Tibial nerve (tissue), 4 donors: ENCODE measurements at places on chromosomes 11 and 22.

- peak; percentile 86 for DNase-seq
Measured at GRCh38 chr11:57322256-57323166, 2.2 kb downstream of the TNKS1BP1 start.

DNA sequence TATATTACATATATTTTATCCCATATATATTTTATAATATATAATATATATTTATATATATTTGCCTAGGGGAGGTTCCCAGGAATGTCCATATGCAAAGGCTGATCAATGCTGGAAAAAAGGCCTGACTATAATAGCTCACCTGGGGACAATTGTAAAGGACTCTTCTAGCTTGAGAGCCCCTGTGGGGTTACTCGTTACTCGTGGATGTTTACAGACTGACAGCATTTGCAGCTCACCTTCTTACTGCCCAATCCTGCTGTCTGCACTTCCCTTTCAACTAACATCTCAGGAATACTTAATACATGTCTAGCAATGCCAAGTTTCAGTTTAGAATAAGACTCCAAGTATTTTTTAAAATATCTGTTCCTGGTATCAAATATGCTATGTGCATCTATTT is 1365.4 kb upstream of the RAG2 start:
- no peak for DNase-seq

- DNase-seq = no peak
Measured at GRCh38 chr22:39171623-39172264, 19.3 kb upstream of the CBX7 start.

DNA sequence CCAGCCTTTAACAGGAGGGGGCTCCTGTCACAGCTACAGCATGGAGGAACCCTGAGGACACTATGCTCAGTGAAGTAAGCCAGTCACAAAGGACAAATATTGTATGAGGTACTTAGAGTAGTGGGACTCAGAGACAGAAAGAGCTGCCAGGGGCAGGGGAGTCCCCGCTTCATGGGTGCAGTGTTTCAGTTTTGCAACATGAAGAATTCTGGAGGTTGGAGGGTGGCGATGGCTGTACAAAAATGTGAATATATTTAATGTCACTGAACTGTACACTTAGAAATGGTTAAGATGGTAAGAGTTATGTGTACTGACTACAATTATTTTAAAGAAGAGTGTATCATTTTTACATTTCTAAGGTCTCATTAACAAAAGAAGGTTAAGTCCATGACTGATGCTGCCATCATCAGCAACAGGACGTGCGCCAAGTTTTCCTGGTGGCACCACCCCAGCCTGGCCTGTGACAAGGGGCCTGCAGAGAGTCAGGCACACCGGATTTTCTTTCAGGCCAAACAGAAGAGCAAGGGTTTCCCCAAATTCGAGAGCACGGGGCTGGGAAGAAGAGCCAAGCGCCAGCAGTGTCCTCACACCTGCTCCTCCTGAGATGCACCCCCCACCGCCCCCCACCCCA is 22.1 kb downstream of the YPEL1 start:
- DNase-seq = no peak

DNA sequence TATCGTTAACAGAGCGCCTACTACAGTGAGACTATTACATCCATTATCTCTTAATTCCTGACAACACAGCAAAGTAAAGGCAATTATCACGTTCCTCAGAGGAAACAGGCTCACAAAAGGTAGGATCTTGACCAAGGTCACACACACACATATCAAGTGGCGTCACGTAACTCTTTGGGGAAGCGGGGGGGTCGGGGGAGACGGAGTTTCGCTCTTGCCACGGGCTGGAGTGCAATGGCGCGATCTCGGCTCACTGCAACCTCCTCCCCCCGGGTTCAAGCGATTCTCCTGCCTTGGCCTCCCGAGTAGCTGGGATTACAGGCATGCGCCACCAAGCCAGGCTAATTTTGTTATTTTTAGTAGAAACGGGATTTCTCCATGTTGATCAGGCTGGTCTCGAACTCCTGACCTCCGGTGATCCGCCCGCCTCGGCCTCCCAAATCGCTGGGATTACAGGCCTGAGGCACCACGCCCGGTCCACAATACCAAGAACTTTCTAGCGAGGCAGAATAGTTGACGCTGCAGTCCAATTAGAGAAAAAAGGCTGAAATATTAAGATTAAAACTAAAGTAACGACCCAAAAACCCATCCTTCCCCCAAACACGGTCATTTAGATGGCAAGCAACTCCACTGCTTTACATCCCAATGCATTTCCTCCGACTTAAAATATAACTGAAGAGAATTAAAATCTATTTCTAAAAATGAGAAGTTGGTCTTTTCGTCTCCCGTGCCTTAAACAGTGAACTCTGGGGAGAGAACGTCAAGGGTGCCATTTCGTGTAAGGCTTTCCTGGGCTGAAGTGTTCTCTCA is 1.2 kb downstream of the DDX17 start:
- no peak for DNase-seq

DNA sequence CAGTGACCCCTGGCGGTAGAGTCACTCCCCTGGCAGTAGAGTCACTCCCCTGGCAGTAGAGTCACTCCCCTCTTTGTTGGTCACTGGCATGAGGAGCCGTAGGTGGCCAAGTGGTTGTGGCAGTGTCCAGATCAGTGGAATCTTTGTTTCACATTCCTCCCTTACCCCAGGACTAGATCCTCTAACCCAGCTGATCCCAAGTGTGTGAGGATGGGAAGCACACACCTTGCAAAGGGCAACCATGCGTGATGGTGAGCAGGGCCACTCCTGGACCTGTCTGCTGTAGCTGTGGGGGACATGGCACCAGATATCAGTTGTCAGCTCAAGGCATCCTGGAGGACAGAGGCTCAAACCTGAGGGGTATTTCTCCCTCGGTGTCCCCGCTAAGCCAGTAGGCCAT is 37.8 kb downstream of the OSBP2 start:
- DNase-seq = no peak

GRCh38 chr22:21845558-21846453 is 21.6 kb downstream of the MAPK1 start:
- DNase-seq = no peak

GRCh38 chr22:34330432-34330831 is 410.2 kb upstream of the LARGE1 start:
- DNase-seq = no peak

DNA sequence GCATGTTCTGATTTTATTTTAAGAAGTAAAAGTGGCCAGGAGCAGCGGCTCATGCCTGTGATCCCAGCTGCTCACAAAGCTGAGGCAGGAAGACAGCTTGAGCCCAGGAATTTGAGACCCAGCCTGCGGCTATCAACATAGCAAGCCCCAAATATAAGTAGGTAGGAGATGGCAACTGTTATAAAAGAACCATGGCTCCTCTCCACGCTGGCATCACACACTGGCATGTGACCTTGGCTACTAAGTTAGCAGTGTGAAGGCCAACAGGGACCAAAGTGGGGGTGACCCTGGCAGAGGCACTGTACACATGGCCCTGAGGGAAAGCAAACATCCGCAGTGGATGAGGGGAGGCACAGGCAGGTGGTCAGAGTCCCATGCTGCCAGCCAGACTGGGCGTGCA is 33.0 kb downstream of the TPST2 start:
- DNase-seq = no peak
